ENCODE measurements at places on chromosomes 13 and 19.

DNA sequence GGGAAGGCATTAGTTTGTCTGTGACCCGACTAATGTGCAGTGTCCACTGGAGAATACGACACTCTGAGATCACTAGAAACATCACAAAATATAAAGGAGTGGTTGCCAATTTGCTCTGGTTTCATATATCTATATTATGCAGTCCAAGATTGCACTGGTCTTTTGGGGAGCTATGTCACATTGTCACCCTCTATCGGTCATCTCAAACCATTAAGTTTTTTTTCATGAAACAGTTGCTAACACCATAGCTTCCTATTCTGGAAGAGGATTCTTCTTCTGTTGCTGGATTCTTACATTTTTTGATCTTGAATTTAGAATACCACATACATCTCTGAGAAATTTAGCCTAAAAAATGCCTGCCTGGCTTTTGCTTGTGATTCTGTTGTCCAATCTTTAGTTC, 168.6 kb downstream of the LACC1 start:
- ATAC-seq: no peak

DNA sequence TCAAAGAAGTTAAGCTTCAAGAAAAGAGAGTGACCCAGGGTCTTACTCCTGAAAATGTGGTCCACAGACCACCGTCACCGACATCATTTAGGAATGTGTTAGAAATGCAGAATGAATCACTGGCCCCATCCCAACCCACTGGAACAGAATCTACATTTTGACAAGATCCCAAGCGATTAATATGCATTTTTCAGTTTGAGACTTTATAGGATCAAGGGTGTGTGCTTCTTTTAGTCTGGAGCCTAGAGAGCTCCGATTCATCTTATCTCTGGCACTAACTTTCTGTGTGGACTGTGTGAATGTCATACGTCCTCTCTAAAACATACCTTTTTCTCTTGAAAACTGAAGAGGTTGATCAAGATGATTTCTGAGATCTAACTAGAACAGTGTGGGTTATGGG, 484.8 kb downstream of the MYO16 start:
- ATAC-seq: no peak

GRCh38 chr13:38045278-38046048, 175.9 kb upstream of the TRPC4 start:
- ATAC-seq: no peak

DNA sequence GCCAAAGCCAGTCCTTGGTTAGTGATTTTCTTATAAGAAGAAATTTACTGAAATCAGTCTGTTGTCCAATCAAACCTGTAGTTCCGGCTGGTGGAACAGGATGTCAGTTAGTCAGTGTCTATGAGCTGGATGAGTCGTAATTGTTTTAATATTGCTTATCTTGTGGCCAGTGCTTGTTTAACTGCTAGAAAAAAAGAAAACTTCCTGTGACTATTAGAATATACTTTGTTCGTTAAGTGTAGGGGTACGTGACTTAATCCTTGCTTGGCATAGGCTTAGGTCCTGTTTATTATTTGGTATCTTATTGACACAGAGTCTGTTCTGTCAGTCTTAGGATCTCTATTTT, 1484.8 kb upstream of the MIR17HG start:
- ATAC-seq: no peak

GRCh38 chr13:40996426-40997092, 22.6 kb downstream of the ELF1 start:
- ATAC-seq: no peak
